ENCODE measurements at places on chromosomes 11 and 22.

GRCh38 chr11:91365986-91366585, 858.5 kb upstream of the FAT3 start:
- DNase-seq: no peak

DNA sequence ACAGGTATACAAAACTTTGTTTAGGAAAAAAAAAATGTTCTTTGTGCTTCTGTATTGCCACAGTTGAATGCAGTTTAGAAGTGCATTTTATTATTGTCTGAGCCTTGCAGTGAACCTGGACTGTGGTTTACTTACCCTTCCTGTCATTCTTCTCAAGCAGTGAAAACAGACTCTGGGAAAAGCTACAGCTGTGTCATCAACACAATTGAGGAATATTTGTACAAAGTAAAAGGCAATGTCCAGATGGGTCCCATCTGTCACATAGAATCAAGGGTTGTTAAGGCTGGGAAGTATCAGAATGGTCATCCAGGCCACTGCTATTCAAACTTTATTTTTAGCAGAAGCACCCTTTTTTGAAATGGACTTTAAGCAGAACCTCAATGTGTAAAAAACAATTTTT, 73.3 kb downstream of the TRIM44 start:
- no peak for DNase-seq

- DNase-seq: no peak
Measured at GRCh38 chr11:30724274-30724673, 138.1 kb upstream of the MPPED2 start.

DNA sequence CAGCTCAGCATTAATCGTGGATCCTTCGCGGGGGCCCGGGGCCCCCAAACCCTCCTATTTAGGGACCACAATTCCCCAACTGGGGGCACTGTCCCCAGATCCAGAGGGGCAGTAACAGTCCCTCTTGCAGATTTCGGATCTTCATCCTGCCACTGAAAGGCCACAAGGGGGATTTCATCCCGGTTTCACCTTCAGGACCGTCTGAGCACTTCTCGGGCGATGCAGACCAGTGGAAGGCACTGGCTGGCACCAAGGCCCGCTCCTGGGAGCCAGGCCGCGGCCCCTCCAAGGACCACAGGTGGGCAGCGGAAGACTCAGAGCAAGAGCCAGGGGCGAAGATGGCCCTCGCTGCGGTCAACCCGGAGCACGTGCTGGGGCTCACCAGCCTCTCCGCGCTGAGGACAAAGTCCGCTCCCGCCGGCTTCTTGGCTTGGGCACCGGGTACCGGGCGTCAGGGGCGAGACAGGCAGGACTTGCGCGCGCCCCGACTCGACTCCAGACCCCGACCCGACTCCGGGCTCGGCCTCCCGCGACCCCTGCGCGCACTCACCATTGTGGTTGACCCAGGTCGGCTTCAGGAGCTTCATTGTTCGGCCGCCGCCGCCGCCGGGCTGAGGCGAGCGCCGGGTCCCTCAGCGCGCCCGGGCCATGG, 517 bp downstream of the HIRA start:
- no peak for DNase-seq

GRCh38 chr11:125591649-125592304, 875 bp upstream of the STT3A start:
- peak; percentile 31 for DNase-seq

GRCh38 chr11:629237-629583, 2.2 kb upstream of the SCT start:
- no peak for DNase-seq

- DNase-seq: no peak
Measured at GRCh38 chr11:123977731-123978347, at the start of gene OR10S1. Gene OR10S1, minus strand, starts transcription at chr11:123977781. Its CDS starts 117 bp downstream, at chr11:123977664.

GRCh38 chr11:9853929-9854552, 190.2 kb downstream of the SWAP70 start:
- DNase-seq: no peak

DNA sequence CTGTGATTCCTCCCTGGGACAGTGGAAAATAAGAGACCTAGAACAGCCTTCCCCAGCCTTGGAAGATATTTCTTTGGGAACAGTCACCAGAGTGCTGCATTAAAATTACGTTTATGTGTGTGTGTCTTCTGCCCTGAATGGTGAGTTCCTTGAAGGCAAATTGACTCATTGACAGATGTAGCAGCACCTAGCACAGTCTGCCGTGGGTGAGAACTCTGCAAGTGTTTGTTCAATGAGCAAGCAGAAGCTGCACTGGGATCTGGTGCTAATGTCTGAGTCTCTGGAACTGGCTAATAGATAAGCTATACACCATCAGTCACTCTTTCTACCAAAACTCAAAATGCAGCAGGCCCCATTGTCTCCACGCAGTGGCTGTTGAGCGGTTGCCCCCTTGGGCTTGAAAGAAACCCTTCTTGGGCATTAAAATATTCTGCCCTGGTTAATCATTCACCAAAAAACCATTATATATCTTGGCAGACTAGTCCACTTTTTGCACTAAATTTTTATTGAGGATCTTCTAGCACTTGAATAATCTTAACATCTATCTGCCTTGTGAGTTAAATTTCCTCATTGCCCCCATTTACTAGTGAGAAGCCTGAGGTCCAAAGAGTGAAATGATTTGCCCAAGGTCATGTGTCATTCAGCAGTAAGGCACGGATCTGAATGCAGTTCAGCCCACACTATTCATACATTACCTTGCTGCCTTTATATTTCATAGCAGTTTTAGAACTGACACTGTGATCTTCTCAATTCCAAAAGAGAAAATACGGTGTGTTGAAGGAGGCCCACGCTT, 87.8 kb upstream of the GALNT18 start:
- no peak for DNase-seq

- no peak for DNase-seq
Measured at GRCh38 chr22:33401291-33401690, 343.1 kb upstream of the SYN3 start.

- DNase-seq: no peak
Measured at GRCh38 chr11:132332521-132332920, 962.1 kb downstream of the NTM start.

DNA sequence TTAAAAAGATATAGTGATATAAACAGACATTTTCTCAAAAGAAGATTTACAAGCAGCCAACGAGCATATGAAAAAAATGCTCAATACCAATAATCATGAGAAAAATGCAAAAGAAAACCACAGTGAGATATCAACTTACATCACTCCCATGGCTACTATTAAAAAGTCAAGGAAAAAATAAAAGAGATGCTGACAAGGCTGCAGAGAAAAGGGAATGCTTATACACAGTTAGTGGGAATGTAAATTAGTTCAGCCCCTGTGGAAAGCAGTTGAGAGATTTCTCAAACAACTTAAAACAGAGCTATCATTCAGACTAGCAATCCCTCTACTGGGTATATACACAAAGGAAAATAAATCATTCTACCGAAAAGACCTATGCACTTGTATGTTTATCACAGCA, 97.1 kb upstream of the CARD18 start:
- DNase-seq: no peak

- DNase-seq: no peak
Measured at GRCh38 chr11:35494957-35495490, 30.4 kb downstream of the PAMR1 start.

DNA sequence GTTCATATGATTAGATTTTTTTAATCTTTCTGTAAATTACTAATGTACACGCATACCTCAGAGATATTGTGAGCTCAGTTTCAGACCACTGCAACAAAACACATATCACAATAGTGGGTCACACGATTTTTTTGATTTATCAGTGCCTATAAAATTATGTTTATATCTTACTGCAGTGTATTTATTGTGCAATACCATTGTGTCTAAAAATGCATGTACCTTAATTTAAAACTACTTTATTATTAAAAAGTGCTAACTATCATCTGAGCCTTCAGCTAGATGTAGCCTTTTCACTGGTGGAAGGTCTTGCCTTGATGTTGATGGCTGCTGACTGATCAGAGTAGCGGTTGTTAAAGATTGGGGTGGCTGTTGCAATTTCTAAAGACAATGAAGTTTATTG, 918.8 kb upstream of the CHORDC1 start:
- no peak for DNase-seq

DNA sequence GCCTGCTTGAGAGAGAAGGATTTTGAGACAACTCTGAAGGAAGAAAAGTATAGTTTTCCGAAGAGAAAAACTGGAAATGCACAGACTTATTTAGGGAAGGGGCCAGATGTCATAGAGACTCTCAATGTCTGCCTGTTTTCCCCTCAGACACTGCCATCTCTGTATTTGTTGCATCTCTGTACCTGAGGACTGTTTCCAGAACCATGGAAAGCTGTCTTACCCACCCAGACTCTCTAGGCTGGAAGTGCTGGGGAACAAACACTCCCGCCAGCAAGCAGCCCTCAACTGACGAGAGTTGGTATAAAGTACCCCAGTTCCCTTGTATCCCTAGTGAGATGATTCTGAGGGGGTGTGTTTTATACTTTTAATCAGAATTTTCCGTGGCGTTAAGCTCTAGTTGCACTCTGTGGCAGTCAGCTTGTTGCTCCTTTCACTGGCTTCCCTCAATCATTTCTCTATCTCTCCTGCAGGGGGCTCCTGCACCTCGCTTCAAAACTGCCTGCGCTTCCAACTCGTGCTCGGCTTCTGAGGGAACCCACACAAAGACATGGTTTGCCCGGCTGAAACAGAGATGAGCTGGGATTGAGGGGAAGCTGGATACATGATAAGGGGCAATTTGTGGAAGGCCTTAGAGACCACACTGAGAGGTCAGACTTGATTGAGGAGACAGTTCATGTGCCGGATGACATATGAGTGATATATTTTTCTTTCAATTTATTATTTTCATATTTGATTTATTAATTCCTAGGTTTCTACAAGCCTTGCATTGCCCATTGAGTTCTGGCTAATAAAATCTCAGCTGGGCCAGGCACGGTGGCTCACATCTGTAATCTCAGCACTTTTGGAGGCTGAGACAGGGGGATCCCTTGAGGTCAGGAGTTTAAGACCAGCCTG, 36.9 kb upstream of the CLPB start:
- peak; percentile 46 for DNase-seq

- no peak for DNase-seq
Measured at GRCh38 chr11:9569588-9570164, 3.8 kb upstream of the WEE1 start.

DNA sequence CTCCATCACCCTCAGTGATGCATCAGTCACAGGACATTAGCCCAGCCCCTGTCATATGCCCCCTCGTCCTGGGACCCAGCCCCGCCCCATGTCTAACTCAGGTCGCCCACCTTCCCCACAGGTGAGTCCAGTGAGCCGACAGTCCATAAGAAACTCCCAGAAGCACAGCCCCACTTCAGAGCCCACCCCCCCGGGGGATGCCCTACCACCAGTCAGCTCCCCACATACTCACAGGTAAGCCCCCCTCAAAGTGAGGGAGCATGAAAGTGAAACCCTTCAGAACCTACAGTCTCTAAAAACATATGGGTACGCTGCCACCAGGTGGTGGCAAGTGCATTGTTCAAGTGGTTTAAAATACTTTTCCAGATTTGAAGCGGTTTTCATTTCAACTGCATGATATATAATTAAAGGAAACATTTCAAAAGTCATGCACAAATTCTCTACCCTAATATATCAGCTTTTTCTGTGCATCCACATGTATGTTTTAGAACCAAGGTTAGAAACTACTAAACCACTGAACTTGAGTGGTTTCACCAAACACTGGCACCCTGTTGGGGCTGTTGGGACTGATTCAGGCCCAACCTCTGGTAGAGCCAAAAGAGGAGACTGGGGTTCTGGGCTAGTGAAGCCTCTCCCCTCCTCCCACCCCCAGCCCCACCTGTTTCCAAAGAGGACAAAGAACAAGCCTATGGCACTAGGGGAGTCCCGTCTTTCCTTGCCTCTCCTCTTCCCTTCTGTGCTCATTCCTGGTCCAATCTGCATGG, 17.3 kb downstream of the EPS8L2 start:
- no peak for DNase-seq

GRCh38 chr22:23841292-23841691, 2.5 kb upstream of the DERL3 start:
- no peak for DNase-seq

- DNase-seq: no peak
Measured at GRCh38 chr22:24315367-24315966, 44.8 kb downstream of the SPECC1L start.

DNA sequence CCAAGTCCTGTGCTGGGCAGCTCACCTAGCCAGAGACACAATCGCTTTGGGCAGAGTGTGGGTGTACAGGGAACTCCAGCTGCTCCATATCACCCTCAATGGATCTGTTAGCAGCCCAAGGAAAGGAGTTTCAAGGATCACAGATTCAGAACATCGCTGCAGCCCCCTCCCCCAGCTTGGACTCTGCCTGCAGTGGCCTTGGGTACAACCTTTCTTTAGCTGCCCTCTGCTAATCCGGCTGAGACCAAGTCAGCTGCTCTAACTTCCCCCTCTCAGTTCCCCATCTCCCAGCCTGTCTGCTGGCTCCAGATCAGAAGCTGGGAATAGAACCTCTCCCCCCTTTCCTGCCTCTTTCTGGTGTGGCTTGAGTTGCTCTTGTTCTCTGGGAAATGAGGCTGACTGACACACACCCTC, 1.3 kb downstream of the TMEM86A start:
- DNase-seq: no peak

GRCh38 chr22:39439170-39439569, 17.6 kb upstream of the MGAT3 start:
- DNase-seq: no peak

GRCh38 chr11:19963697-19964387, 196.4 kb downstream of the DBX1 start:
- no peak for DNase-seq

DNA sequence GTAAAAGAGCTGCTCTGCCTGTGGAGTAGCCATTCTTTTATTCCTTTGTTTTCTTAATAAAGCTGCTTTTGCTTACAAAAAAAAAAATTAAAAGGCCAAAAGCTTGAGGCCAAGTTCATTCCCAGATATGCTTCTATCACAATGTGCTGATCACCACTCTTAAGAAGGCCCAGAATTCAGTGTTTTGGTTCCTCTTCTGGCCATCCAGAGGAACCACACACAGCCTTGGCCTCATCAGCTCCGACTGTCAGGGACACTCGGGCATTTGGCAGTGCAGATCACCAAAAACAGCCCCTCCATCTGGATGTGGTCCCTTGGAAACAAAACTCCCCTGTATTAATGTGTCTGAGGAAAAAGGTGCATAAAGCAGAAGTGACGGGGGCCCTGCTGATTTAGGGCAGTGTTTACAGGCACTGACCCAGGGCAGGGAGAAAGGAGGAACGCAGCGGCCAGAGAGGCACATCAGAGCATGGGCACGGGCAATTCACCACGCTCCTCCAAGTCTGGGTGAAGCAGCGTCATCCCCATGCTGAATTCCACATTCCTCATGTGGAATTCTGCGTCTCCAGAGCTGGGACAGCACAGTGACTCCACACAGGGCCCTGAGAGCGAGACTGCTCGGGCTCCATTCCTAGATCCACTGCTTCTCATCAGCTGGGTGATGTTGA, 17.7 kb downstream of the POLDIP3 start:
- DNase-seq: no peak

GRCh38 chr22:46851941-46852340, 89.5 kb downstream of the TBC1D22A start:
- no peak for DNase-seq

- no peak for DNase-seq
Measured at GRCh38 chr11:85875505-85875904, 20.3 kb downstream of the CCDC83 start.
